Keratinocyte (primary cell): ENCODE measurements at places on chromosomes 6 and 20.

GRCh38 chr6:148479497-148479896, 136.9 kb downstream of the SASH1 start:
- H3K27ac ChIP-seq: no peak overlapping the region
- no peaks in the 10 kb centered on the region for H3K4me1 ChIP-seq
- no peak overlapping the region for H3K4me3 ChIP-seq
- DNase-seq: no peak

DNA sequence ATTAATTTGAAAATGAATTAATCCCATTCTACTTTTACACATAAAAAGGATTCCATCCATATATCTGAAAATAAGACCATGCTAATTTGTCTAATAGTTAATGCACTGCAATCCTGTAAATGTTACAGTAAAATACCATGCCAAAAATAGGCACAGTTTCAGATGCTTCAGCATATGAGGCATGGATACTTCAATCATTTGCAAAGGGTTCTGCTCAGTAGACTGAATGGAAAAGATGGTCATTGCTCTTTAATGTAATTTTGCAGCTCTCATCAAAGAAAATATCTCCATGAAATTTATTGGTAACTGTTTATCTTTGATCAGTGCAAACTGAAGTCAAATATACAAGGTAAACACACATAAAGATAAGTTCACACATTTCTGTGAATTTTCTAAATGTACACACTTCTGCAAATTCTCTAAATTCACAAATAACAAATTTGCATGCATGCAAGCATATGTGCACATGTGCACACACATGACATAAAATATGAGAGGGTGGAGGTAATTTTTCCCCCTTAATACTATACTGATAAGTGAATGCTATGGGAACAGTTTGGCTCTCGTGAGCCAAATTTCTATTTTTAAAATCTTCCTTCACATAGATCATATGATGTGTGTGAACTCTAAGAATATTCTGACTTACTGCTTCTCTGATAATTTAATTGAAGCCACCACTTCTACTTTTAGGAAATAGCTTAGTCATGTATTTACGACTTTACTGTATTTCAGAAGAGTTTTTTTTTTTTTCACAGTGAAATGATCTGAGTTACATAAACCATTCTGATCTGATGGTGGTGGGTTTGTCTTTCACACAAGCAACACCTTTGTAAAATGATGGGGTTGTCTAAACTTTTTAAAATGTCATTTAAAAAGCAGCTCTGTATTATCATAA, 996.8 kb upstream of the CITED2 start:
- H3K4me1 ChIP-seq: peaks cover 3% of the 10 kb centered on the region
- H3K4me3 ChIP-seq: no peak overlapping the region
- H3K27ac ChIP-seq: no peak overlapping the region
- DNase-seq: no peak
- no peaks in the 10 kb centered on the region for H3K36me3 ChIP-seq
- H3K27me3 ChIP-seq: no peaks in the 10 kb centered on the region

- peaks cover 10% of the 10 kb centered on the region for H3K36me3 ChIP-seq
- DNase-seq: no peak
- H3K4me1 ChIP-seq: peaks cover 43% of the 10 kb centered on the region
- peak within 1 kb of the TSS; percentile 52 for H3K27ac ChIP-seq
Observed at GRCh38 chr6:170290296-170291128, at the start of gene DLL1. TSS of gene DLL1 (minus strand) at chr6:170291078. CDS start at chr6:170290139, 939 bp downstream.

GRCh38 chr6:150697515-150697914, 97.8 kb downstream of the PLEKHG1 start:
- no peak overlapping the region for H3K27ac ChIP-seq
- H3K36me3 ChIP-seq: no peaks in the 10 kb centered on the region
- H3K4me1 ChIP-seq: no peaks in the 10 kb centered on the region
- DNase-seq: no peak
- no peaks in the 10 kb centered on the region for H3K27me3 ChIP-seq
- no peak overlapping the region for H3K4me3 ChIP-seq

DNA sequence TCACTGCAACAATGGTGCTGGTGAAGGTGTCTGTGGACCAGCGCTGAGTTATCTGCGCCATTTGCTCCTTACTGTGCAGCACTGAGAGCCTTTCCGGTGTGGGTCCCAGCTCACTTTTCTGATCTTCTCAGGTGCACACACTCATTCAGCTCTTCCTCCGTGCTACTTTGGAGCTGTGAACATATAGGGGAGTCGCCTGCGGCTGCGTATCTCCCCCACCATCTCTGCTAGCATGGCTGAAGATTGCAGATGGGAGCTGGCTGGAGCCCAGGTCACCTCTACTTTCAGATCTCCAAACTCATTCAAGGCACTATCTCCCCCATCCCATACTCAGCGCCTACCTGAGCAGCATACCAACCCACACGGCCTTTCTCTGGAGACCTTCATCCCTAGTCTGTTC, 96.9 kb downstream of the DHX35 start:
- no peak overlapping the region for H3K4me3 ChIP-seq
- H3K27me3 ChIP-seq: no peaks in the 10 kb centered on the region
- H3K27ac ChIP-seq: no peak overlapping the region
- no peak for DNase-seq
- H3K4me1 ChIP-seq: no peaks in the 10 kb centered on the region
- no peaks in the 10 kb centered on the region for H3K36me3 ChIP-seq

DNA sequence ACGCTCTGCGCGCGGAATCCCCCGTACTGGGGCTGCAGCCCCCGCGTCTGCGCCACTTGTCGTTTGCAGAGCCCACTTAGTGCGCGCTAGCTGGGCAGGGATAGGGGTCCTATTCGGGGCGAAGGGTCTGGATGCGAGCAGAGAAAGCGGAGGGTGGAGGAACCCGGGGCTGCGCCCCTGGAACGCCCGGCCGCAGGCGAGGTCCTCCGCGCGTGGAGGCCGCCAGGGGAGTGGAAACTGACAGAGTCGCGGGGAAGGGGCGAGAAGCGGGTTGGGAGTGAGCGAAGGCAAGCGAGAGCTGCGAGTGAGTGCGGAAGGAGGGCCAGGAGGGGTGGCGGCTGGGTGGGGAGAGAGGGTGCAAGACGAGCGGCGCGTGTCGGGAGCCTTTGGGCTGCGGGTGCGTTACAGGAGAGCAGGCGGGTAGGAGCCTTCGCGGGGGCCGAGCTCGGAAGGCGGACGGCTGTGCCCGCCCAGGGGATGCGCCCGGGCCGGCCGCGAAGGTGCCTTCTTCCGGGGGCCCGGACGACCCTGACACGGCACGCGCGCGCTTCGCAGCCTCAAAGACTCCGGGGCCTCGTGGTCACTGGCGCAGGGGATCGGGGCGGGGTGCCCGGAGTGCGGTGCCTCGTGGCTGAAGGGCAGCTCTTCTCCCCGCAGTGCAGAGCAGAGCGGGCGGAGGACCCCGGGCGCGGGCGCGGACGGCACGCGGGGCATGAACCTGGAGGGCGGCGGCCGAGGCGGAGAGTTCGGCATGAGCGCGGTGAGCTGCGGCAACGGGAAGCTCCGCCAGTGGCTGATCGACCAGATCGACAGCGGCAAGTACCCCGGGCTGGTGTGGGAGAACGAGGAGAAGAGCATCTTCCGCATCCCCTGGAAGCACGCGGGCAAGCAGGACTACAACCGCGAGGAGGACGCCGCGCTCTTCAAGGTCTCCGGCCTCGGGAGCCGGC, 1.2 kb downstream of the IRF4 start:
- peaks cover 81% of the 10 kb centered on the region for H3K27me3 ChIP-seq
- peaks cover 13% of the 10 kb centered on the region for H3K4me1 ChIP-seq
- no peak overlapping the region for H3K4me3 ChIP-seq

DNA sequence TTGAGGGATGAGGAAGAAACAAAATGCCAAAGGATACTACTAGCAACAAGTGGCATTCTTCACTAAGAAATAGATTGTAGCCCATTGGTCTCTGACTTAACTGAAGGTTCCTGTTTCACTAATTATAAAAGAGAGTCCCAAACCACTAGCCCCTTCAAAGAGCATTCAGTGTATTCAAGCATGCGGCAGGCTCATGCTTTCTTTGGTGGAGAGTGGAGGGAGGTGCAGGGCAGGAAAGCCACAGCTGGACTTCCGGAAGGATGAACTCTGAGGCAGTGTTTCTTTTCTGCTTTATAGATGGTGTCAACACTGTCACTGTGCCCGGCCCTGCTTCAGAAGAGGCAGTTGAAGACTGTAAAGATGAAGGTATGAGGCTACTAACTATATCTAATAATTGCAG, 636.1 kb downstream of the KIF16B start:
- DNase-seq: no peak
- no peaks in the 10 kb centered on the region for H3K4me1 ChIP-seq
- no peak overlapping the region for H3K27ac ChIP-seq
- H3K4me3 ChIP-seq: no peak overlapping the region

DNA sequence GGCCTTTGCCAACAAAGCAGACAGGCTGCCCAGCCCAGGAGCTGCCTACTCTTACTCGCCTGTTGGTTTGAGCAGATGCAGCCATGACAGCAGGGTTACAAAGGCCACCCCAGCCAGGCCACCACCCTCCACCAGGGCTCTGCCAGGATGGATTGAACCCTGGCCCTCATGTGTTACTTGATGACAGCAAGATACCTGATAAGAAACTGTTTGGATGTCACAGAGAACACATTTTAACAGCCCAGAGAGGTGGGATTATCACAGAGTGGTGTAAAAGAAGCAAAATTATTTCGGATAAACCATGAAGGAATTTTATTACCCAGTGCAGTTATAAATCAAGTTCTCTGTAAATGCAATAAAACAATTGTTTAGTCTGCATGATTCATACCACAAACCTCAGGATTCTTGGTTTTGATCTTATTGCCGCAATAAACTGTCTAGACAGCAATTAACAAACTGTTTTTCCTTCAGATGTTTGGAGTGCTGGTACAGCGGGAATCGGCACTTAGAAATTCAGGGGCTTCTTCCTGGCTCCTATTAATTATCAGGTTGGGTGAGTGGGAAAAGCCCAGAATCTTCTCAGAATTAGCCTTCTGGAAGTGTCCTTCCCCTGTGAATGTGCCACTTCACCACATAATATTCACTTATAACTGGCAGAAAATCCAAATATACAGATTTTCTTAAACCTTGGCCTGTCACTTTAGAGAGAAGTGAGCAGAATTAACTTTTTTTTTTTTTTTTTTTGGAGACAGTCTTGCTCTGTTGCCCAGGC, 58.0 kb upstream of the SALL4 start:
- no peaks in the 10 kb centered on the region for H3K36me3 ChIP-seq
- no peak overlapping the region for H3K27ac ChIP-seq
- no peaks in the 10 kb centered on the region for H3K4me1 ChIP-seq
- H3K4me3 ChIP-seq: no peak overlapping the region
- no peaks in the 10 kb centered on the region for H3K27me3 ChIP-seq
- DNase-seq: no peak

GRCh38 chr6:142697922-142698321, 247.1 kb downstream of the HIVEP2 start:
- DNase-seq: no peak
- H3K27me3 ChIP-seq: no peaks in the 10 kb centered on the region
- no peaks in the 10 kb centered on the region for H3K36me3 ChIP-seq
- H3K4me3 ChIP-seq: no peak overlapping the region
- H3K4me1 ChIP-seq: peaks cover 12% of the 10 kb centered on the region
- H3K27ac ChIP-seq: no peak overlapping the region

GRCh38 chr20:54153041-54153327, 20.8 kb downstream of the CYP24A1 start:
- peak overlapping the region; percentile 55 for H3K27ac ChIP-seq
- no peak overlapping the region for H3K4me3 ChIP-seq
- no peaks in the 10 kb centered on the region for H3K36me3 ChIP-seq
- DNase-seq: no peak

DNA sequence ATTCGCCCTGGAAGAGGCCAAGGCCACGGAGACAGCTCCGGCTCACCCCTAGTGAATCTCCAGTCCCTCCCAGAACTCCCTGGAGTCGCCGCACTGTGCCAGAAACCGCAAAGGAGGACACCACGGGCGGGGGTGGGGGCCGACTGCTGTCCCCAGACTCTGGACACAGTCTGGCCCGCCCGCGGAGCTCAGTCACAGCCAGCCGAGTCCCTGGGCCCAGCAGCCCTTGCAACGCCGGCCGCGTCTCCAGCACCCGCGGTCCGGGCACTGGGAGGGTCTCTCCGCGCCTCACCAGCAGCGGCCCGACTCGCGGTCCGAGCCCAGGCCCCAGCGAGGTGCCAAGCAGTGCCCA, 518 bp downstream of the PEX6 start:
- H3K4me3 ChIP-seq: peak overlapping the region; percentile 69
- DNase-seq: no peak
- peak overlapping the region; percentile 81 for H3K27ac ChIP-seq
- H3K27me3 ChIP-seq: no peaks in the 10 kb centered on the region
- H3K36me3 ChIP-seq: peaks cover 6% of the 10 kb centered on the region
- H3K4me1 ChIP-seq: peaks cover 28% of the 10 kb centered on the region

DNA sequence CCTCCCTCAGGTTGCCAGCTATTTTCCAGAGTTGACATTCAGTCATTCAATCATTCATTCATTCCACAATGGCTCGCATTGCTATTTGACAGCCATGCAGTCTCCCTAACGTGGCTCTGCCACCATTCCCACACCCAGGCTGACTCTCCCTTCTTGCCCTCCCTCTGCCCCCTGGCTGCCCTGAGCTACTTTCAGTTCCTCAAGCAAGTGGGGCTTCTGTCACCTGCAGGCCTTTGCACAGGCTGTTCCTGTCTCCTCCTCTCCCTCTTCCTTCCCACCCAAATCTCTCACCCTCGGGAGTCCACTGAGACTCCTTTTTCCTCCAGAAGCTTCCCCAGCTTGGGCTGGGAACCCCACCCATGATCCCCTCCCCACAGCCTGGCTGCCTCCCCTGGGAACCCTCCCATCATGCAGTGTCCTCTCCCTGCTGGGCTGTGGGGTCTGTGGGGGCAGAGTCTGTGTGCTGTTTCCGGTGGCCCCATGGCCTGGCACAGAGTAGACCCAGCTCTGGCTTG, 2.6 kb downstream of the PACSIN1 start:
- no peak for DNase-seq
- H3K36me3 ChIP-seq: no peaks in the 10 kb centered on the region
- H3K4me3 ChIP-seq: no peak overlapping the region
- peaks cover 3% of the 10 kb centered on the region for H3K4me1 ChIP-seq
- H3K27ac ChIP-seq: no peak overlapping the region
- H3K27me3 ChIP-seq: peaks cover 17% of the 10 kb centered on the region

DNA sequence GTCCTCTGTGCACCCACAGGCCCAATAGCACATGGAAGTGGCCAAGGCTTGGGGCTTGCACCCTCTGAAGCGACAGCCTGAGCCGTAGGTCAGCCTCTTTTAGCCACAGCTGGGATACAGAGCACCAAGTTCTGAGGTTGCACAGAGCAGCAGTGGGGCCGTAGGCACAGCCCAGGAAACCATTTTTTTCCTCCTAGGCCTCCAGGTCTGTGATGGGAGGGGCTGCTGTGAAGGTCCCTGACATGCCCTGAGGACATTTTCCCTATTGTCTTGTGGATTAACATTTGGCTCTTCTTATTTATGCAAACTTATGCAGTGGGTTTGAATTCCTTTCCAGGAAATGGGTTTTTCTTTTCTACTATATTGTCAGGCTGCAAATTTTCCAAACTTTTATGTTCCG, 878.7 kb upstream of the MAN1A1 start:
- H3K36me3 ChIP-seq: no peaks in the 10 kb centered on the region
- DNase-seq: no peak
- no peaks in the 10 kb centered on the region for H3K27me3 ChIP-seq
- no peak overlapping the region for H3K4me3 ChIP-seq
